ENCODE measurements at places on chromosomes 1 and 21. TPM values are rescaled to one million over a fixed set of nuclear protein-coding genes. Genes with fewer than 3 reads are reported as not detected.

GRCh38 chr1:111596499-111596898 lies 23.1 kb upstream of the RAP1A start:
- H3K4me3 ChIP-seq: no peak overlapping the region
- H3K27me3 ChIP-seq: no peaks in the 10 kb centered on the region
- peak overlapping the region; percentile 88 for H3K27ac ChIP-seq
- peaks cover 96% of the 10 kb centered on the region for H3K4me1 ChIP-seq
- H3K36me3 ChIP-seq: peaks cover 12% of the 10 kb centered on the region

Gene SPRR2G
- not detected for total RNA-seq

- H3K4me1 ChIP-seq: peaks cover 18% of the 10 kb centered on the region
- no peak overlapping the region for H3K27ac ChIP-seq
- peaks cover 11% of the 10 kb centered on the region for H3K36me3 ChIP-seq
- no peaks in the 10 kb centered on the region for H3K27me3 ChIP-seq
- DNase-seq: no peak
- no peak overlapping the region for H3K4me3 ChIP-seq
These were observed 69.9 kb upstream of the TRAPPC10 start for GRCh38 chr21:43942201-43942600.

DNA sequence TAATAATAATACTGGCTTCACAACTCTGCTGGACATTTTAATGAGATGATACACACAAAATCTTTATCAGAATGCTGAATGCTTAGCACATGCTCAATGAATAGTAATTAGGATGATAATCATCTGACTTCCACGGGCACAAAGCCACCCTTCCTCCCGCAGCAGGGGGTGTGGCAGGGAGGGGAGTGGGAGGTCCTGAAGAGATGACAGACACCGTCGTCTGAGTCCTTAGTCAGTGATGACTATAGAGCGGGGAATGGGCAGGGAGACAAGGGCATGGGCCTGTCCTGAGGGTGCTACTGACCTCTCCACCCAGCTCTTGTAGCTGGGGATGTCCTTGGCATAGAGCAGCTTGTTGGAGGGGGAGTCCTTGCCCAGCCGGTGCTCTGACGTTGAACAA lies 117.6 kb upstream of the CD34 start:
- no peak for DNase-seq
- H3K27me3 ChIP-seq: no peaks in the 10 kb centered on the region
- no peaks in the 10 kb centered on the region for H3K36me3 ChIP-seq
- H3K27ac ChIP-seq: no peak overlapping the region
- H3K4me3 ChIP-seq: no peak overlapping the region
- H3K4me1 ChIP-seq: no peaks in the 10 kb centered on the region

Gene C1QC
- total RNA-seq: not detected
